ENCODE measurements at places on chromosomes 4 and X.

DNA sequence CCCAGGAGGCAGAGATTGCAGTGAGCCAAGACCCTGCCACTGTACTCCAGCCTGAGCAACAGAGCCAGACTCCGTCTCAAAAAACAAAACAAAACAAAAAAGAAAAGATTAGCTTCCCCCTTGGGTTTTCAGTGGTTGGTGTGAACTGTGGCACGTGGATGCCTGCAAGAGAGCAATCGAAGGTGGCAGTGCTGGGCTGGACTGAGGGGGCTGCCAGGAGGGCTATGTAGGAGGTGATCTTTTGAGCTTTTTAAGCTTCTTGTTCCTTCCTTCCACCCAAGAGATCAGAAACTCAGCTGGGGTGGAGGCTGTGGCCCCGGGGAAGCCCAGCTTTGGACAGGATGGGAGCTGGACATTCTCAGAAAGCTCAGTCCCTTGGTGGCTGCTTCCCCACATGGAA, 49.6 kb downstream of the PRPS1 start:
- H3K4me3 ChIP-seq = peak overlapping the region; percentile 66
- H3K36me3 ChIP-seq = peaks cover 8% of the 10 kb centered on the region
- no peaks in the 10 kb centered on the region for H3K27me3 ChIP-seq
- DNase-seq = no peak
- H3K27ac ChIP-seq = peak overlapping the region; percentile 51
- peaks cover 41% of the 10 kb centered on the region for H3K4me1 ChIP-seq

GRCh38 chrX:138914767-138915166, 203.2 kb upstream of the FGF13 start:
- no peaks in the 10 kb centered on the region for H3K27me3 ChIP-seq
- no peak overlapping the region for H3K27ac ChIP-seq
- H3K36me3 ChIP-seq = no peaks in the 10 kb centered on the region
- no peak overlapping the region for H3K4me3 ChIP-seq
- no peak for DNase-seq
- no peaks in the 10 kb centered on the region for H3K4me1 ChIP-seq

GRCh38 chr4:184588893-184589292, 60.4 kb downstream of the CASP3 start:
- peaks cover 11% of the 10 kb centered on the region for H3K4me1 ChIP-seq
- no peak for DNase-seq
- no peak overlapping the region for H3K27ac ChIP-seq
- H3K36me3 ChIP-seq = no peaks in the 10 kb centered on the region
- no peak overlapping the region for H3K4me3 ChIP-seq

DNA sequence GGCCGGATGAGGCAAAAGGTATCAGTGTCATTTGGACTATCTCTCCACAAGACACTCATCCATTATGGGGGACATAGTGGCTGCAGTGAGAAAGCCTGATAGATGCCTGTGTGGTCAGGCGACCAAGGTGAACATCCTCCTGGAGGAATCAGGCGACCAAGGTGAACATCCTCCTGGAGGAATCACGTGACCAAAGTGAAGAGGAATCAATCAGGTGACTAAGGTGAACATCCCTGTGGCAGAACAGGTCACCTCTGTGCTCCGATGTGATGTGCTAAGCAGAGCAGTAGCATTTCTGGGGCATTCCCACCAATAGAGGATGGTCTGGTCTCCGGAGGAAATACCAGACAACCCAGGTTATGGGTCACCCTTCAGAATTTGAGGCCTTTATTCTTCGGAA, 44.0 kb downstream of the RNF212 start:
- H3K4me3 ChIP-seq = no peak overlapping the region
- H3K4me1 ChIP-seq = peaks cover 13% of the 10 kb centered on the region
- H3K27ac ChIP-seq = no peak overlapping the region
- no peaks in the 10 kb centered on the region for H3K36me3 ChIP-seq
- no peak for DNase-seq
- H3K27me3 ChIP-seq = peaks cover 49% of the 10 kb centered on the region

- no peaks in the 10 kb centered on the region for H3K36me3 ChIP-seq
- no peak overlapping the region for H3K27ac ChIP-seq
- H3K4me1 ChIP-seq = no peaks in the 10 kb centered on the region
Measured at GRCh38 chr4:74742185-74742584, 52.1 kb downstream of the BTC start.

All from naive B cell (primary cell).